Stomach (tissue), 19 donors: ENCODE measurements at places on chromosomes 7 and 10. TPM values are rescaled to one million over a fixed set of nuclear protein-coding genes. Genes with fewer than 3 reads are reported as not detected.

DNA sequence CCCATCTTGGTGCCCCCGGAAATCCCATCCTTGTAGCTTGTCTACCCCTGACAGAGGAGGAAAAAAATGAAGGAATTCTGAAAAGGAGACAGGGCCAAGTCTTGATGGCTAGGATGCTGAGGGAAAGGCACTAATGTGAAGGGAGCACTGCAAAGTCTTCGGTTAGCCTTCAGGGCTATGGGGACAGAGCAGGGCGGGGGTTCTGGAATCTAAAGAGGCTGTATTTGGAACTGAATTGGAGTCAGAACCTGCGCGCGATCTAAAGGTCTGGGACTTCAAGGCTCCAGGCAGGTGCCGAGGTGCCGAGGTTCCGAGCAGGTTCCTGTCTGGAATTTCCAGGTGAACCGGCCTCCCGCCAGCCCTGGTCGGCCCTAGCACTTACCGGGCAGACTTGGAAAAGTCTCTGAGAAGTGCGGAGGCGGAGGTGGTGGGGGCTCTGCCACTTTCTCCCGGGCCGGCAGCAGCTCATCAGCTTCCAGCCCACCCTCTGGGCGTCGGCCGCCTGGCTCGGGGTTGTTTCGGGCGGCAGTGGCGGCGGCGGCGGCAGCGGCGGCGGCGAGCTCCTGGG is 781 bp downstream of the GBX1 start:
- DNase-seq: no peak
- no peak overlapping the region for H3K27ac ChIP-seq
- no peaks in the 10 kb centered on the region for H3K36me3 ChIP-seq
- H3K4me3 ChIP-seq: peak overlapping the region; percentile 53
- peaks cover 21% of the 10 kb centered on the region for H3K4me1 ChIP-seq

GRCh38 chr10:15370856-15371701 is at the start of gene FAM171A1:
TSS of gene FAM171A1 (minus strand) at chr10:15371289. CDS start at chr10:15371052, 237 bp downstream.
- H3K4me1 ChIP-seq: peaks cover 26% of the 10 kb centered on the region
- peaks cover 32% of the 10 kb centered on the region for H3K27me3 ChIP-seq
- peak; percentile 69 for DNase-seq

DNA sequence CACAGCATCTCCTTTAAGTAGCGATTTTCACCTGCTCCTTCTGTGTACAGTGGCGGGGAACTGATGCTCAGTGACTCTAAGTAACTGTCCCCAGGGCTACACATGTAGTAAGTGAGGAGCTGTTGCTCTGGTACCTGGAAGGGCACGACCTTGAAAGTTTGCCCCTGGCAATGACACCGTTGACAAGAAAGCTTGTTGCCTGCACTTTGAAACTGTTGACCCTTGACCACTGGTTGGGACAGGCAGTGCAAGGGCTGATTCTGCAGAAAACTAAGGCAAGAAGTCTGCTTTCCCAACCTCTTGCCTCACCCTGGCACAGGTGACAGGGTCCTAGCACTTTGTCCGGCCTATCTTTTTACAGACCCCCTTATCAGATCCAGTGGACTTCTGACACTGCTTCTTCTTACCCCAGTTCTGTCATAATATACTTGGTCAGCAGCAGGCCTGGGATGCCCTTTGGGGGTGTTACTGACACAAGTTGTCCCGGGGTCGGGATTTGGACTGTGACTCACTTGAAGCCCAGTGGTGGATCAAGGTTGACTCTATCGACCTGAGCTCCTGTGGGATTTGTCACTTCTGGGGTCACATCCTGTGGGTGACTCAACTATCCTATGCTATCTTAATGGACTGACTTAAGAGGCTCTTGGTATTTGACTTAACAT is 5.8 kb downstream of the ACSL5 start:
- H3K27me3 ChIP-seq: no peaks in the 10 kb centered on the region
- peaks cover 3% of the 10 kb centered on the region for H3K36me3 ChIP-seq
- DNase-seq: no peak
- H3K4me3 ChIP-seq: no peak overlapping the region
- peaks cover 47% of the 10 kb centered on the region for H3K4me1 ChIP-seq

ACHE gene
- polyA plus RNA-seq: 0.25 TPM
